ENCODE measurements at places on chromosomes 2 and 18.
A peak's percentile ranks its signal among the peaks of the same experiment; 100 is the strongest.

DNA sequence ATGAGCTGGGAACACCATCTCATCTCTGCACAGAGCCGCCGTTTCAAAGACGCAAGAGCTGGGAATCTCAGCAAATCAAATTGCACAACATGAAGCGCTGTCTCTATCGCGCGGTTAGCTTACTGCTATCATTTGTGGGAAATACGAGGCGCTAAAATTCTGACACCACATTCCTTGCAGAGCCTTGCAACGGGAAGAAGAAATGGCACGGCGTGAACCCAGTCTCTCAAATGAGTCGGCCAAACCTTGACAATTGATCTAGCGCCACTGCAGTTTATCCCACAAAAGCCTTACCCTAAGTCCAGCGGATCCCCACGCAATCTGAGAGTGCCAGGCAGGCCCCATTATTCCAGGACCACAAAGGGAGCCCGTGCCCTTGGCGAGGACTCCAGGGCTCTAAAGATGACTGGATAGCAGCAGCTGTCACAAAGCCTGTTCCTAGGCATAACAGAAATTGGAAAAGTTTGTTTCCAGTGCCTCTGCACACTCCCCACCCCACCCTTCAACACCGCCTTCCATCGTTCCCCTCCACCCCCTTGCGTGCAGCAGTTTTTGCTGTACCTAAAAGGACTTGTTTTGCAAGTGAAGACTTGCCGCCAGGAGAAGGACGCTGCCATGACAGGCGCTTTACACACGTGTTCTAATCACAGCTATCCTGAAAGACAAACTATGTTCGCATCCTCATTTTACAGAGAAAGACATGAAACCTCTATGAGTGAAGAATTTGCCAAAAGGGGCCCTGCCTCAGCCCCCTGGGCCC lies 252.4 kb downstream of the EIPR1 start:
- DNase-seq, result no peak

DNA sequence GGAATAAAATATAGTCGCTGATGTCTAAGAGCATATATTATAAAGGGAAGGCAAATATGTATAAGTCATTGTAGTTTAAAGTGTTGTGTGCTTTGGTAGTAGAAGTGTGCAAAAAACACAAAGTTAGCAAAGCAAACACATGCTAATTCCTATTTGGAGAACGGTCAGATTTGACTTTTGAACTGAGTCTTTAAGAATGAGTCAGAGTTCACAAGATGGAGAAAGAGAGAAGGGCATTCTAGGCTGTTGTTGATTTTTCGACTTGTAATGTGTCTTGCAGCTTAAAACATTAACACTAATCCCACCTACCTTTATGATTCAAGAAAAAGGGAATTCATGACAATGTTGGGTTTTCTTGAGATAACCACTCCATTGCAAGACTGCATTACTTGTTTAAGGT lies 98.1 kb downstream of the CRIM1 start:
- DNase-seq, result no peak

- peak; percentile 17 for DNase-seq
Measured at GRCh38 chr2:80073134-80073561, 231.4 kb downstream of the LRRTM1 start.

DNA sequence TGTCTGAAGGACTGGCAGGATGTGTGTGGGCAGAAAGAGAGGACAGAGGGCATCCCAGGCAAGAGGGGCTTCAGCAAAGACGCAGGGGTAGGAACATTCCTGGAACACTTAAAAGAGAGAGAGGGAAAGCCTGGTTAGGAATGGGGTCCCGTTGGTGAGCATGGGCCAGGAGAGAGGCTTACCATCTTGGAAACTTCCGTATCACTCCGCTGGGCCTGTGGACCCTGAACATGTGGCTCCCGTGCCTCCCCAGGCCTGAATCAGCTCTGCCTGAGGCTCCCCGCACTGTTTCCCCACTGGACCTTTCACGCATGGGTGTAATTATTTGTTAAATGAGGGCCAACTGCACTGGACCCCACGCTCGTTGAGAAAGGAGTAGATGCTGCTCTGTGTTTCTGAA lies 191.1 kb upstream of the GLI2 start:
- DNase-seq, result no peak

DNA sequence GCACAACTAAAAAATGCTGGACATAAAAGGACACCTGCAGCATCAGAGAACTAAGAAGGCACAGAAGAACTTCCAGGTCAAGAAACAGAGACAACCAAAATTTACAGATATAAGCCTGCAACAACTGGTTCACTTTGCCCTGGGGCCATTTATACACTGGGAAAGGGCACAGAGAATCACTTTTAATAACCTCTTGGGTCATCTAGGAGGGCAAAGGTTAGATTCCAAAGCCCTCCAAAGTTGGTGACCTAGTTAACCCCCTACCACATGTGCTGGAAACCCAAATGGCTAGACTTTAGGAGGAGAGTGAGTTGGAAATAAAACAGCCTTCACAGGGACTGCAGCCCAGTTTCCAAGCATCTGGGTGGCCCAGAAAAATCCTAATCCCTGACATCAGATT lies 3.3 kb downstream of the RNU4ATAC start:
- no peak for DNase-seq

DNA sequence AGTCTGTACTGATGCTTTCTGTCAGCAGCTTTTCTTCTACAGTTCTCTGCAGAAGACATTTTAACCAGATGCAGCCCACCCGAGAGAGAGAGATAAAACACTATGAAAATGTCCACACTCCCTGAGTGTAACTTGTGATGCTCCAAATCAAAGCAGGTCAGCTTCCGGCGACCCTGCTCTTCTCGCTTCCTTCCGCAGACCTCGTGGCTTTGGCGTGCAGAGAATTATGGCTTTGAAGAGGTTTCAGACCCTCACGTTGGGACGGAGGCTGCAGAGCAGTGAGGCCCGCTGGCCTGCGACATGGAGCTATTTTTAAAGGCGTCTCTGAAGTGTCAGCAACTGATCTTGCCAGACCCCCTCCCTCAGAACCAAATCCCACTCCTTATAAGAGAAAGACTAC lies 41.8 kb downstream of the TMEM163 start:
- DNase-seq, result no peak
